ENCODE measurements at places on chromosomes 4 and X.

DNA sequence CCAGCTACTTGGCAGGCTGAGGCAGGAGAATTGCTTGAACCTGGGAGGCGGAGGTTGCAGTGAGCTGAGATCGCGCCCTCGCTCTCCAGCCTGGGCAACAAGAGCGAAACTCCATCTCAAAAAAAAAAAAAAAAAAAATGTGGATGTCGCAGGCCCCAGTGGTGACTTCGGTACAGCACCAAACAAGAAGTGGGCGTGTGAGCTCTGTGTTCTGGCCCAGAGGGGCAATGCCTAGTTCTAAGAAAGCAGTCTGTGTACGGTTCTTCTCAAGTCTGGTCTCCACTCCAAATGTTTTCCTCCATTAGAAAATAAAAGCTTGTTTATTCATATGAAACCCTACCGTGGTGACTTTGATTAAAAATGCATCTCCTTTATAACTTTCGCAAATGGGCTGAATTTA lies 92.0 kb upstream of the DDX3X start:
- DNase-seq = no peak

GRCh38 chr4:118284169-118284568 lies 68.6 kb downstream of the PRSS12 start:
- peak; percentile 67 for DNase-seq

DNA sequence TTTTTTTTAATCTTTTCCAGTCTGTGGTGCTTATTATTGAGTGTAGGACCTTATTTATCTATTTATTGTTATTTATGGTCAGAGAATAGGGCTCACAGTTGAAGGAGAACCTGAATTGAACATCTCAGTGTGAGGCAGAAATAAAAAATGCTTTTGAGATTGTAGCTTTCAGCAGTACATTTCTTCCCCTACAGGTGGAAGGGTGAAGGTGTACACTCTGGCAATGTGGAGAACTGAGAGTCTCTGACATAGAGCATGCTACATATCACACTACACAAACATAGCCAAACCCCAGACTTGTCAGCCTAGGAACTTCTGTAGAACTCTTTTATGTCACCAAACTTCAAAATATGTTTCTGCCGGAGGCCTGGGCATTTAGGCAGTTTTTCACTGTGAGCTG lies 140.2 kb downstream of the STIM2 start:
- no peak for DNase-seq

GRCh38 chr4:118783887-118784286 lies 52.0 kb downstream of the SEC24D start:
- no peak for DNase-seq
